ENCODE measurements at places on chromosomes 4 and X.

GRCh38 chr4:20367446-20367845 lies 115.7 kb downstream of the SLIT2 start:
- no peak for DNase-seq

DNA sequence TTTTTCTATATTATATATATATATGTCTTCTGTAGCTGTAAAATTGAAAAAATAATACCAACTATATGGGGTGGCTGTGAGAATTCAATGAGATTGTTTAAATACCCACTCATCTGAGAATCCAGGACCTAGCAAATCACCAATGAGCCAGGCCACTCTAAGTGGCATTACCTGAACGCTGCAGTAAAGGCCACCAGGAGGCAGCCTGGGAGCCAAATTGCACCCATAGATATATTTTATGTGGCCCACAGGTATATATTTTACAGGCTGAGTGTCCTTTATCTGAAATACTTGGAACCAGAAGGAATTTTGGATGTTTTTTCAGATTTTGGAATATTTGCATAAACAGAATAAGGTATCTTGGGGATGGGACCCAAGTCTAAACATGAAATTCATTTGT lies 58.2 kb upstream of the C4orf50 start:
- DNase-seq = no peak

- DNase-seq = no peak
Observed at GRCh38 chr4:120673696-120674095, 248.8 kb downstream of the PRDM5 start.

DNA sequence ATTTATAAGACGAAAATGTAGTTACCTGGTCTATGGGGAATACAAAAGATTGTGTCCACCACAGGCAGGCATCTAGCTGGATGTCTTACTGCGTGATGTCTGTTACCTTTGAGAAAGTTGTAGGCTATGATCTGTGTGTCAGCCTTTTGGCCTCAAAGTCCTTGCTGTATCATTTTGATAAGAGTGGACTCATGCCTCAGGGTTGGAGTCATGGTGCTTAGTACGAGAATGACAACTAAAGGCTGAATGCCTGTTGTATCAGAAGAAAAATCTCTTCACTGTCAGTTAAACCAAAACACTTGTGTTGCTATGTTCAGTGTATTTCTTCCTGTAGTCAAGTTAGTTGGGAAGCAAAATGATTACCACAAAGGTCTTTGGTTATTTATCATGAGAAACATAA lies 226.2 kb downstream of the ARHGAP10 start:
- no peak for DNase-seq

GRCh38 chr4:143399113-143399949 lies 62.7 kb downstream of the GAB1 start:
- no peak for DNase-seq

DNA sequence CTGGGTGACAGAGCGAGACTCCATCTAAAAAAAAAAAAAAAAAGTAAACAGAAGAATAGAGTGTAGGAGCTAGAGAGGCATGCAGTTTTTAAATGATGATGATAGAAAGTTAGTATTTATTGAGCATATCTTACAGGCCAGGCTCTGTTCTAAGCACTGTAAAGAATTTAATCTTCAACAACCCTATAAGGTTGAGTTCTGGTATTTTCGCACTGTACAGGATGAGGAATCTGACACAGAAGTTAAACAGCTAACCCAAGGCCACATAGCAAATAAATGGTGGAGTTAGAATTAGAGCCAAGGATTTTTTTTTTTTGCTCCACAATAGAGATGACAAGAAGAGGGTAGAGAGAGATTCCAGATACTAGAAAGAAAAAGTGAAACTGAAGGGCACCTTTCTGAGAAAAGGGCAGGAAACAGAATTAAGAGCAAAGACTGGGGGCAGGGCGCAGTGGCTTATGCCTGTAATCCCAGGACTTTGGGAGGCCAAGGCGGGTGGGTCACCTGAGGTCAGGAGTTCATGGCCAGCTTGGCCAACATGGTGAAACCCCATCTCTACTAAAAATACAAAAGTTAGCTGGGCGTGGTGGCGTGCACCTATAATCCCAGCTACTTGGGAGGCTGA lies 56.1 kb downstream of the KLHL5 start:
- no peak for DNase-seq

DNA sequence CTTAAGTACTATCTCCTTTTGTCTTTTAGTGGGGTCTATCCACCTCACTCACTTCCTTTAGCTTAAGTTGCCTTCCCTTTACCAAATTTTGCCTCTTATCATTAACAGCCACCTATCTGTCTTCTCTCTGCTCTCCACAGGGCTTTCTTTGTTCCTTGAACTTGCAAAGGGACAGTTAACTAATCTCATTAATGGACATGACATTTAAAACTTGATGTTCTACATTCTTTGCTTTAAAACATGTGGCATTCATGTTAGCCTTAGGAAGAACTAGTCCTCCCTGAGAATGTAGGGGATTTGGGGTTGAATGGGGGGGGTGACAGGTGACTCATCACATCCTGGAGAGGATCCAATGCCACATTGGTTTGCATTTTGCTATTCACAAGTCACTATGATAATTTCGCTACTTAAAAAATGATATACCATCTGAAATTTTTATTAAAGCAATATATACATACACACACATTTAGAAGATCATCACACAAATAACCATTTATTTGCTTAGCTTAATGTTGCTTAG lies 41.0 kb upstream of the DMD start:
- no peak for DNase-seq

DNA sequence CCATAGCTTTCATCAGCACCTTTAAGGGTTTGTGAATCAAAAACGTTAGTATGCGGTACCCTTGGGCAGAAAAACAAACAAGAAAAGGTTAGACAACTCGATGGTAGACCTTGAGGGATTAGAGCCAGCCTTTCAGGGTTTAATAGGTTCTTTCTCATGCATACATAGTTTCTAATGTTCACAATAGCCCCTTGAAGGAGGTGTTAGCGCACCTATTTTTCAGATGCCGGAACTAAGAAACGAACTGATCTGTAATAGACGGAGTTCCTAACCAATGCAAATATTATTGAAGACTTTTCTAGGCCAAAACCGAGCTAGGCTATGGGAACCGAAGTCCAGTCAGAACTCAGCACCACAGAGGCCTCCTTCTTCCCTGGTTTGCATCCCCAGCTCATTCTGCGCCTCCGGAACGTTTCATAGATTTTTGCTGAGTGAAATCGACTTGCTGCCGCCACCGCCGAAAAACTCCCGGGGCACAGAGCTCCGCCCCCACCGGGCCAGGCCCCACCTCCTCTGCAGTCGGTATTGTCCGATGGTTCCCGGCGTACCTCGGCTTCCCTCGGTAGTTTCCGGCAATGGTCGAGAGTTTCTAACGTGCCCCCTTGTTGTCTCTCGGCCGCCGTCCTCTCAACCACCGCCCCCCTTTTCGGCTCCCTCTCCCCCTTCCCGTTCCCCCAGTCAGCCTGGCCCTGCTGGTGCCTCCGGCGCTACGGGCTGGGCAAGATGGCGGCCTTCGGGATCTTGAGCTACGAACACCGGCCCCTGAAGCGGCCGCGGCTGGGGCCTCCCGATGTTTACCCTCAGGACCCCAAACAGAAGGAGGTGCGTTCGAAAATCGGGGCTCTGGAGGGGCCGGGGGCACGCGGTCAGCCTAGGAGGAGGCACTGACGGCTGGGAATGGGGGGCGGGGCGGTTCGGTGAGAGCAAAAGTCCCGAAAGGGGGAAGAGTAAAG lies at the start of gene MED12:
Gene MED12, plus strand, starts transcription at position 565 of the 953 bp plus-strand sequence. Its CDS starts 159 bp downstream, at position 724.
- DNase-seq = peak; percentile 70

DNA sequence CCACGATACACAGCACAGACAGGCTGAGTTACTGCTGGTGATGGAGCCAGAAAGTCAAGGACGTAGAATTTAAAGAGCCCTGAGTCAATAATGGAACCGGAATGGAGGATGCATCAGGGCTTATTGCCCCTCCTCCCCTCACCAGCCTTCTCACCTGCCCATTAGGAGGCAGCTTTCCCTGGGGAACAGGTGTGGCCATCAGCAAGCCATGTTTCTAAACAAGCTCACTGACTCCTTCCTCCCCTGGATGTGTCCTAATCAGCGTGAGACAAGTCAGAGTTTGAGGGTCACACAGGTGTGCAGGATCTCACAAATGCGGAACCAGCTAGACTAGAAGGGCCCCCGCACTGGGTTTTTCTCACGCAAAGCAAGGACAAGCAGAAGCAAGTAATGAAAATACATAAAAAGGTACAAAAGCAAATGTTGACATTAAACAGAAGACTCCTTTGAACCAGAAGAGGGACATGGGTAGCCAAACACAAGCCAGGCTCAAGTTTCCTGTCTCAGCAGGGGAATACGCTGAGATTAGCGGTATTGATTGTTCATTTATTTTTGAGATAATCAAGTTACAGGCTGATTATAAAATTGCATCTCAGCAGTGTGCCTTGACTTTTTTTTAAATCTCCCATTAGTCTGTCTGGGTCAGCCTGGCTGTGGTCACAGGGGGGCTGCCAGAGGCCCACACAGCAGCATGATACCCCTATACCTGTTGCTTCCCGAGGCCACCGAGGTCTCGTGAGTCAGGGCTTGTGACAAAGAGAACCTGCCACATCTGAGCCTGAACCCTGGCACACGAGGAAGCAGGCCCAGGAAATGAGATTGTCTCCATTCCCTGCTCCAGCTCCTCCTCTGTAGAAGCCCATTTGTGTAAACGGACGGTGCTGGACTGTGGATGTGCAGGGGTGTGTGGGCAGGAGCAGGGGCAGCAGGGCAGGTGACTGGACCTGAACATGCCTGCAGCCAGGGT lies 37.4 kb downstream of the CCKAR start:
- no peak for DNase-seq

DNA sequence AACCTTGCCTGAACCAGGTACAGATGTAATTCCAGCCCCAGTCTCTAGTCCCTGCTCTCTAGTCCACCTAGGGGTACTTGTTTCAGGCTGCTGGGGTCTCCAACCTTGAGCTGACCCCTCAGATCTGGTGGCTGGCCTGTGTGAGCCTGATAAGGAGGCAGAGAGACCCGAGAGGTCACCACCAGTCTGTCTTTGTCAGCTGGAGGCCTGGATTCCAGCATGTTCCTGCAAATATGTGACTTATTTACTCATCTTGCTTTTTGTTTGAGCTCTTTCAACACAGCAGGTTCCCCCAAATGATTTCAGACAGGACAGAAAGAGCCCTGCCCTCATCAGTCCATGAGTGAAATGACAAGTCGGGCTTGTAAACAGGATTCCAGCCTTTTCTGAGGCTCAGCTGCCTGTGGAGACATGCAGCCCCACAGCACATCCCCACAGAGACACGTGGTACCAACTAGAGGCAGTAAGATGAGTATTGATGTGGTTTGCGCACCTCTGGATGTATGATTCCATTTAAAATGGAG lies 37.5 kb upstream of the STK26 start:
- DNase-seq = no peak

DNA sequence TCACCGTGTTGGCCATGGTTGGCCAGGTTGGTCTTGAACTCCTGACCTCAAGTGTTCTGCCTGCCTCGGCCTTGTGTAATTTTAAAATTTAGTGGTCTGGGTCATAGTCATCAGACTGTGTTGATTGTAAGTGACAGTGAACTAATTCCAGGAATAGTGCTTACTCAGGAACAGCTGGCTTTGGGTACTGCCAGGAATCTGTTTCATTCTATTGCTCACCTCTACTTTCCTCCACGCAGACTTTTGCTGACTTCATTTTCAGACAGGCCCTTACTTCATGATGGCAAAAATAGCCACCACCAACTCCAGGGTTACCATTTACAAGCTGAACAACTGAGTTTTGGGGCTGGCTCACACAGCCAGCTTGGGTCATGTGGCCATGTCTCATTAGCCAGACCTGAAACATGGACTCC lies 54.6 kb downstream of the FNIP2 start:
- no peak for DNase-seq

DNA sequence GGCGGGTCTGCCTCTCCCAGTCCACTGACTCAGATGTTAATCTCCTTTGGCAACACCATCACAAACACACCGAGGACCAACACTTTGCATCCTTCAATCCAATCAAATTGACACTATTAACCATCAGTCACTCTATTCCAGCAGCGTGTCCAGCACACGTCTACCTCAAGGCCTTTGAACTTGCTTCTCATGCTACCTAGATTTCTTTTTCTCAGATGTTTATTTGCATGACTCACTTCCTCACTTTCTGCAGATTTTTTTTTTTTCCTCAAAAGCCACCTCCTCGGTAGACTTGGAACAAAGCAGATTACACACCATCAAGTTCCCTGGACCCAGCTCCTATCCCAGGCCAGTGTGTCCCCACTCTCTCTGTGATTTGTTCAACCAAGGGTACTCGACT lies 49.5 kb downstream of the SUPT20HL2 start:
- DNase-seq = no peak

DNA sequence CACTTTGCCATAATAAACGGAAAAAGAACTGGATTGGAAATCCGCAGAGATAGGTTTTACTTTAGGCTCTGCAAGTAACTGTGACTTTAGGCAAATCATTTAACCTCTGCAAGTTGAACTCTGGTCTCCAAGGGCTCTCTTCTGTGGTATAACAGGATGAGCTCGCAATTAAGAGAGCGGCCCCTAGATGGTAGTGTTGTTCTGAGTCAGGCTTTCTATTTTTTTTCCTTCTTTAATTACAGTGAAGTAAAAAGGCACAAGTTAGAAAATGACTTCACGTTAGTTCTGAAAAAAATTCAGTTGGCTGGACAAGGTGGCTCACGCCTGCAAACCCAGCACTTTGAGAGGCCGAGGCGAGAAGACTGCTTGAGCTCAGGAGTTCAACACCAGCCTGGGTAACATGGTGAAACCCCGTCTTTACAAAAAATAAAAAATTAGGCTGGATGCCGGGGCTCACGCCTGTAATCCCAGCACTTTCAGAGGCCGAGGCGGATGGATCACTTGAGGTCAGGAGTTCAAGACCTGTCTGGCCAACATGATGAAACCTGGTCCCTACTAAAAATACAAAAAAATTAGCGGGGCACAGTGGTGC lies 18.0 kb downstream of the RPS3A start:
- no peak for DNase-seq

- no peak for DNase-seq
Observed at GRCh38 chr4:184433258-184433892, 41.0 kb downstream of the IRF2 start.

- DNase-seq = no peak
Observed at GRCh38 chrX:145936769-145937168, 119.1 kb downstream of the SLITRK2 start.

DNA sequence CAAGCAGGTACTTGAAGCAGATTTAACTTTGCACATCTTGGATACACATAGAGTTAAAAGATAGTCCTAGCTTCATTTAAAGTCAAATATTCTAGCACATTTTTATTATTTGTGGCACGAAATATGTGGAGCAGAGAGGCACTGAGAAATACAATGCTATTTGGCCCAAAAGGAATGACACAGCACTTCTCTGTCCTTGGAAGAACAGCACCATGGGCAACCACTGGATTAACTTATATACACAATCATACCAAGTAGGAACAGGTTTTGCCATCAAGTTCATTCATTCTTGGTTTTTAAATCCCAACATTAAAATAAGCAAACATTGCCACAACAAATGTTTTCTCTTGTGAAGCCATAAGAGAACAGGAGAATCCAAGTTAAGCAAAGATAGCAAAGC lies 924 bp upstream of the ENAM start:
- no peak for DNase-seq

DNA sequence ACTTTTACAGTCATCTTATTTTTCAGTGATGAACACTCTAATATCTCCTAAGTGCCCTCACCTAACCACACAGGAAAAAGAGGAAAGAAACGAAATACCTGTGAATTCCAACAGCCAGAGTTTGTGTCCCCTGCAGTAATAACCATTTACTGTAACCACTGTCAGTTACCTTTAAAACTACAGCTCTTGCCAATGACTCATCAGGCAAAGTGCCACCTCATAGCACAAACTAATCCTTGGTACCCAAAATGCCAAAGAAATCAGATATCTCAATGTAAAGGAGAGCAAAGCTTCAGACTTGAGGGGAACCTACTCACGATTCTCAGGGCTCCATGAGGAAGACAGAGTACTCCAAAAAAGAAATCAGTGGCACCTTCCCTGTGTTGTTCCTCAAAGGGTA lies 146.5 kb downstream of the NDST3 start:
- no peak for DNase-seq
